ENCODE measurements at places on chromosomes 4 and X.
A peak's percentile ranks its signal among the peaks of the same experiment; 100 is the strongest.

DNA sequence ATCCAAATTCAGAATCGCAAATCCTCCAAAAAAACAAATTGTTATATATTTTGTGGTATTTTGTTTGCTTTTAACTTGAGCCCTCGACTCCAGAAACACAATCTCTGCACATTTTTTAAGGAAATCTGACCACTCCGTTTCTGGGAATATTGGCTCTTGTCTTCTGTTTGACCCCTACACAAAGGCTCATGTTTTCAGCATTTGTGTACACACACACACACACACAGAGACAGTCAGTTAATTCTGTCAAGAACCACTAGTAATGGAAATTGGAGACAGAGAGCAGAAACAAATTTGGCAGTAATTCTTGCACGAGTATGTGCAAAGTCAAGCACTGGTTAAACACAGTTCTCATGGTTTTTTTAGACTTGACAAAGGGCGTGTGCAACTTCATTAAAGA is 115.4 kb downstream of the AFAP1 start:
- DNase-seq, result no peak

DNA sequence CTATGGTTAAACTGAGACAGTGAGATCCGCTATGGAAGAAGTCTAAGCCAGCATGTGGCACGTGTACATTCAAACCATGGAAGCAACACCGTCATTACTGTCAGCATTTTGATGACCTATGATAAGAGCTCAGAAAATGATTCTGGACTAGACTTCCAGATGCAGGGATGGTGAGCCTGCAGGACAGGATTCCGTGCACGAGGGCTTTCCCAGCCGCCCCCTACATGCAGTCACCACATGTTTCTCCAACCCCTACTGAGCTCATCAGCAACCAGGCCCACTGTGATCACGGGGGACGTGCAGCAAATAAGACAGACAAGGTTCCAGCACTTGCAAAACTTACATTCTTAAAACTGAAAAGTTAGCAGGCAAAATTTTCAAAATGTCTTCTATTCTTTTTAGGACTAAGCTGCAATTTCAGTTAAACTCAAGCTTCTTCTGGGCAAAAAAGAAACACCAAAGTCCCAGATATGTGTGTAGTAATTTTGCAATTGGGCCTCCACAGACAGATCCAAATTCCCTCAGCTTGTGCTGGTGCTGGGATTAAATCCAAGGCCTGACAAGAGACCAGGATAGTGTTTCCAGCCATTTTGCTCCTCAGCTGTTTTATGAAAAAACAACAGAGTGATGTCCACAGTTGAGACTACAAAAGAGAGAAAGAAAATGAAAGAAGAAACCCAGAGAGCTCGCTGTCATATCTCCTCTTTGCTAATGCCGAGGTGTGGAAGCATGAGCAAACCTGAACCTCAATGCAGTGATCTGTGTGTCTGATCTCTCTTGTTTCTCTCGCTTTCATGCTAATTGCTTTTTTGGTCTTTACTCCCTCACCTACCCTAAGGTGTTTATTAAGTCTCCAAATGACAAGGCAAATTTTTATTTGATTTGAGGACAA is 118.2 kb downstream of the AFAP1 start:
- no peak for DNase-seq

DNA sequence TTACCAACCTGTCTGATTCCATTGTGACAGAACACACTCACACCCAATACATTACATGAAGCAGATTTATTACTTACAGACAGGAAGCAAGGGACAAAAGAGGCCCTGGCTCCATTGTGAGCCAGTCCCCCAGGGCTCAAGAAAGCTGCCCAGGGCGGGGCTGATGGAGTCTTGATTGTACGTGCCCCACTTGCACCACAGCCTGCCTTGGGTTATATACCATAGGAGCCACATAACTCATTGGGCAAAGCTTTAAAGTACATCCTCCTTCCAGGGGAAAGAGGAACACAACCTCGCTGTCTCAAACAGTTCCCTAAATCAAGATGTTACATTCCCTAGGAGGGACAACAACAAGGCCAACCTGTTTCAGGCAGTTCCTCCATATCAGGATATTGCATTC is 3.4 kb upstream of the ZRSR2 start:
- no peak for DNase-seq

- no peak for DNase-seq
These were observed 51.1 kb upstream of the UNC5C start for GRCh38 chr4:95599777-95600400.

DNA sequence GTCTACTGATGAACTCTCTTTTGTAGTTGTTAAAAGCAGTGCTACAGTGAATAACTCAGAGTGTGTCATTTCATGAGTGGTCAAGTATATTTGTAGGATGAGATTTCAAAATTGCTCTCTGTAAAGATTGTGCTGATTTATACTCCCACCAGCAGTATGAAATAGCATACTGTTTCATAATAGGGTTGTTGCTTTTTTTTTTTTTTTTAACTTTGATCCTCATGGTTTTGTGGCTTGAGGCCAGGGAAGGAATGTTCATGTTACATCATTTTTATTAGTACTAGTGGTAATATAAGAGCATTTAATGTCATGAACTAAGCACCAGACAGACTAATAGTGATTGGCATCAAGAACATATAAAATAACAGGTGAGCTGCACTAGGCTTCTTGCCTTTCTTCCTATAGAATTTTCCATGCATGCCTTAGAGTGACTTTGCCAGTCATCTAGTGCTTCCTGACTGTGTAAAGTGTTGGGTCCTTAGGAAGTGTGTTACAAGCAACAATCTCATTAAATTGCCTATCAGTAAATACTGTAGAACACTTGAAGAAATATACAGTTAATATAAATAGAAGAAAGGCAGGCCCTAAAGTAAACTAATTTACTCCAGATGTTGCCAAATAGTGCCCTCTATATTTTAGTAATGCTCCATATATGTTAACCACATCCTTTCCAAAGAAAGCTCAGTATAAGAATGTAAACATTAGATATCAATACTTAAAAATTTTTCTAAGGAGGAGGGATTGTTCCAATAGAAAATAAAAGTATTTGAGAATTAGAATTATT is 38.6 kb upstream of the MSMO1 start:
- DNase-seq, result no peak

GRCh38 chr4:76688619-76689144 is 209.3 kb downstream of the SOWAHB start:
- DNase-seq, result no peak

GRCh38 chr4:35541146-35541887 is 703.0 kb downstream of the ARAP2 start:
- DNase-seq, result no peak

DNA sequence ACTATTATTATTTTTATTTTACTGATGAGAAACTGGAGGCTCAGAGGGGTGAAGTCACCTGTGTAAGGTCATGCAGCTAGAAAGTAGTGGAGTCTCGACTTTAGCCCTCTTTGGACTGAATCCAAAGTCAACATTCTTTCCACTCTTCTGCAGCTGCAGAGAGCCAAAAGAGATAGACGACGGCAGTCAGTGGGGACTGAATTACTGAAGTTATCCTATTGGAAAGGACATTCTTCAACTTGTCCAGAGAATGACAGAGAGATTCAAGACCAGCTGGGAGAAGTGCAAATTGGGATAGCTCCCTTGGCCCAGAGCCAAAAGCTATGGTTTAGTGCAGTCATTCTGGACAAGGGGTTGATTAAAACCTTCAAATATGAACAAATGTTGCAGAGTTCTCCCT is 42.5 kb downstream of the VGLL1 start:
- no peak for DNase-seq

DNA sequence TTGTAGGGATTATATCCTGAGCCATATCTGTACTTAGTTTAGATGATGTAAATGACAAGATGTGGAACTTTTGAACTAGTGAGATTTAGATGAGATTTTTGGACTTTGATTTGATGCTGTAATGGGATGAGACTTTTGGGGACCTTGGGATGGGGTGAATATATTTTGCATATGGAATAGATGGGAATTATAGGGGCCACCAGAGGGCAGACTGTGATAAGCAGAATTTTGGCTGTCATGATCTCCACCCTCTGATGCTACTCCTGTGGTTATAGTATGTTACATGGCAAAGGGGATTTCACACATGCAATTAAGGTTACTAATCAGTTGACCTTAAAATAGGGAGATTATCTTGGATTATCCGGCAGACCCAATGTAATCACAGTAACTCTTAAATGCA is 214.0 kb upstream of the NHS start:
- no peak for DNase-seq

GRCh38 chr4:40152637-40153036 is 44.2 kb upstream of the RHOH start:
- DNase-seq, result peak; percentile 10

- no peak for DNase-seq
These were observed 105.6 kb upstream of the MYOZ2 start for GRCh38 chr4:119029847-119030535.
